Anterior cingulate cortex (tissue), 58 donors: ENCODE measurements at places on chromosomes 7 and 10.

- DNase-seq = no peak
Measured at GRCh38 chr10:99421233-99421739, 9.1 kb downstream of the GOT1 start.

- peak; percentile 35 for DNase-seq
Measured at GRCh38 chr7:150368096-150368883, at the start of gene REPIN1. REPIN1 (plus strand) TSS chr7:150368822; CDS start chr7:150369712, 890 bp downstream.

- DNase-seq = no peak
Measured at GRCh38 chr7:26760501-26760900, 103.9 kb downstream of the SKAP2 start.

GRCh38 chr10:102781090-102781920 lies 37.6 kb downstream of the WBP1L start:
- DNase-seq = no peak

DNA sequence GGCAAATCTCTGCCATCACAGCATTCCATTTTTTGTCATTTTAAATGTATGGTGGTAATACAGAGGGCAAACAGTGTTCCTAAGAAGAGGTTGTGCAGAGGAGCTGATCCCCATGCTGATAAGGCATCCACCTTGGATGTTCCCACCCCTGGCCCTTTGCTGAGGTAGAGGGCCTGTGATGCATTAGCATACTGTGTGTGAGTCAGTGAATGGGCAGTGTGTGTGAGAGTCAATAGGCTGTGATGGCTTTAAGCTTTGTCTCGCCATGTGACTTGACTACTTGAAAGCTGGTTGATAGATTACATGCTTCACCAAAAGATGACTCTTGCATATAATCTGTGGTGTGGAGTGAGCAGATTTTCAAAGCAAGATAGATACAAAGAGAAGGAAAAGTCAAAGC lies 81.3 kb downstream of the INSYN2A start:
- no peak for DNase-seq

- DNase-seq = no peak
Measured at GRCh38 chr10:21334891-21335696, 190.4 kb downstream of the SKIDA1 start.

GRCh38 chr10:119770928-119771327 lies 45.1 kb downstream of the INPP5F start:
- DNase-seq = no peak
